ENCODE measurements at places on chromosomes 5 and 9.
A peak's percentile ranks its signal among the peaks of the same experiment; 100 is the strongest.

GRCh38 chr9:79264041-79264440, 307.7 kb upstream of the TLE4 start:
- no peak for DNase-seq

DNA sequence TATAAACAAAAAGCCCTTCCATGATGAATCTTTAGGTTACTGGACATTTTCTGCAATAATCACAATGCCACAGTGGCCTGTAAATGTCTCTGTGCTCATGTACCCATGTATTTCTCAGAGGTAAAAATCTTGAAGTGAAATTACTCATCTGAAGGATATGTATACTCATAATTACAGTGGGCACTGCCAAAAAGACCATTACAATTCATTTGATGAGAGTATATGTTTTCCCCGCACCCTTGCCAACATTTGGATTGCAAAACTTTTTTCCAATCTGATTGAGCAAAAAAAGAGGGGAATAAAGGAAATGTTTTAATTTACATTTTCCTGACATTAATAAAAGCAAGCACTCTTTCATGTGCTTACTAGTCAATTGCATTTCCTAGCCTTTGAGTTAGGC, 110.5 kb downstream of the EPB41L4A start:
- peak; percentile 31 for DNase-seq

DNA sequence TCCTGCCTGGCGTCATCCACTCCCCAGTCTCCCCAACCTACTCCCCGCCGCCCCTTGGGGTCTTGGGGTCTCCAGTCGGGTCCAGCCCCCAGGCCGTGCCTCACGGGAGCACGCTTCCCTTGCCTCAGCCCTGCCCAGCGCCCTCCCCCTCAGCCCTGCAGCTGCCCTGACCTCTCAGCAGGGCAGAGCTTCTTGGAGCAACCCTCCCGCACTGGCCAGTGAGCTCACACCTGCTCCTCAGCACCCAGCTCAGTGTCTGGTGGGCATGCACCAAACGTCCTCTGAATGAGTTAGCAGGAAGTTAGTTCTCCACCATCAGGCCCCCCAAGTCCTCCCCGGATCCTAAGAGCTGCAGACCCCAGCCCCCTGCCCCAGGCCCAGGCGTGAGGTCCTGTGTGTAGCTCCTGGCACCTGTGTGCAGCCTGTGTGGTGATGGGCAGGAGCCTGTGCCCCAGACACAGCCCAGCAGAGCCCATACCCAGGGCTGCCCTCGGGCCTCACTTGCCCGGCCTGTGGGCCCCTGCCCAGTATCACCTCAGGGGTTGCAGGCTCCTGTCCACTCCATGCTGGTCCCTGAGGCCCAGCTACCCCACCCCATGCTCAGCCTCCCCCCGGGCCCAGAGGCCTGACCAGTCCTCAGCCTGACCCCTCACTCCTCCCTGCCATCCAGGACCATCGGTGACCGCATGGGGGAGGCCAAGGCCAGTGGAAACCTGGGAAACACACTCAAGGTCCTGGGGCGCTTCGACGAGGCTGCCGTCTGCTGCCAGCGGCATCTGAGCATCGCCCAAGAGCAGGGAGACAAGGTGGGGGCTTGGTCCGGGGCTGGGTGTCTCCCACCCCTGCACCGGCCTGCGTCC, 8.2 kb downstream of the GPSM1 start:
- no peak for DNase-seq

DNA sequence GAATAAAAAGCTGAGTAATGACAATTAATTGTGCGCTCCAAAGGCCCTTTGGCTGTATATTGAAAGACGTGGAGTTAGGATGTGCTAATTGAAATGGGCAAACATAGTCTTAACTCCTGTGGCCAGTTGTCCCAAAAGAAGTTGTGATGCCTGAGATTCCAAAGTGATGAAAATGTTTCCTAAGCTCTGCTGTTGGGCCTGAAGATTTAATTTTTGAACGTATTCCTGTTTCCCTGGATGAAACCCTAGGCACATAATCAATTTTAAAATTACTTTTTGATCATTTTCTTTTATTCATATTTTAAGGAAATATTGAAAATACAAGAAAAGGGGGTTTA, 87.9 kb downstream of the PRDM6 start:
- DNase-seq = no peak

DNA sequence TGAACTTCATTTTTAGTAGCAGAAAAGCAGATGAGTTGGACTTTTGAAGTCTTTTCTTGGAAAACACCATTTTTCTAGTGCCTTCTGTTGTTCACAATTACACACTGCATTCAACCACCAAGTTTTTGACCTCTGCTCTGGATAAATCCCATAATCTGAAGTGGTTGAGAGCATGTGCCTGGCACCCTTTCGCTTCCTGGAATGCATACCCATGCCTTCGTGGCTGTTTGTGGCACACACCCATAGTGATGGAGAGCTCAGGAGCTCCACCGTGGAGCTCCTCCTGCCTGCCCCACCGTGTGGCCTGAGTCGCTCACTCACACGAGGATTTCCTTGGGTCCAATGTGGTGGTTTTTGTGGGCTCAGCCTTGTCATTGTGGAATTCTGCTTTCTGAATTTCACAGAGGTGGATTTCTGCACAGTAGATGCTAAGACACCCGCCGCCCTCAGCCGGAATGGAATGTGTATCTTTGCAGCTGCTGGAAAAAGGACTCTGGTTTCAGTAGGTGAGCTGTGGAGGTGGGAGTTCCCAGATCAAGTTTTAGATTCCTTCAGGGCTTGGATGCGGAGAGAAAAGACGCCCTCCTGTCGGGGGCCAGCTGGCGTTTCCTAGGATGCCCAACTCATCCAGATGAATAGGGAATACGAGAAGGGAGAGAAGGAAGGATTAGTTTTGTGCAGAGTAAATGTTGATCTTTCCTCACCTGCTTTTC, 500.4 kb downstream of the IRX1 start:
- DNase-seq = no peak

- DNase-seq = no peak
These were observed 142.3 kb upstream of the FSTL4 start for GRCh38 chr5:133754575-133755169.

- DNase-seq = no peak
These were observed 11.9 kb downstream of the GBGT1 start for GRCh38 chr9:133151601-133152525.

GRCh38 chr5:116454417-116454927, 120.2 kb downstream of the SEMA6A start:
- no peak for DNase-seq

- DNase-seq = peak; percentile 100
These were observed 33.9 kb downstream of the SH3PXD2B start for GRCh38 chr5:172420235-172420939.

DNA sequence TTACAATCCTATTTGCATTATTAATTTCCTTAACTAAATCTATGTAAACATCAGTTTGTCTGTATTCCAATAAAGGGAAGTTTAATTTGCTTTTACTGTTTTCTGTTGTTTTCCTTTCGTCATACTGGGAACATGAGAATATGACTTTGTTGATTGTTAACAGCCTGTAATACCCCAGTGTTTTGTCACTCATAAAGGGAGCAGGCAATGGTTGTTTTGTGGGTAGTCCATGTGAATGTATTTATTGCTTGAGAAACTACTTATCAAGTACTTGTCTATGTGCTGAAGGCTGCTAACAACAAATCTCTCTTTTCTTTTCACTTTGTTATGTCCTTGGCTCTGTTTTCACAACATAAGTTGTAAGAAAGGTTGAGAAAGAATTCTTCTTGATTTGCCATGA, 1070.2 kb upstream of the ACO1 start:
- no peak for DNase-seq

- DNase-seq = no peak
These were observed 10.6 kb upstream of the SAP30L start for GRCh38 chr5:154435226-154435625.

- DNase-seq = no peak
These were observed 1280.2 kb upstream of the WWC1 start for GRCh38 chr5:167011196-167011595.

DNA sequence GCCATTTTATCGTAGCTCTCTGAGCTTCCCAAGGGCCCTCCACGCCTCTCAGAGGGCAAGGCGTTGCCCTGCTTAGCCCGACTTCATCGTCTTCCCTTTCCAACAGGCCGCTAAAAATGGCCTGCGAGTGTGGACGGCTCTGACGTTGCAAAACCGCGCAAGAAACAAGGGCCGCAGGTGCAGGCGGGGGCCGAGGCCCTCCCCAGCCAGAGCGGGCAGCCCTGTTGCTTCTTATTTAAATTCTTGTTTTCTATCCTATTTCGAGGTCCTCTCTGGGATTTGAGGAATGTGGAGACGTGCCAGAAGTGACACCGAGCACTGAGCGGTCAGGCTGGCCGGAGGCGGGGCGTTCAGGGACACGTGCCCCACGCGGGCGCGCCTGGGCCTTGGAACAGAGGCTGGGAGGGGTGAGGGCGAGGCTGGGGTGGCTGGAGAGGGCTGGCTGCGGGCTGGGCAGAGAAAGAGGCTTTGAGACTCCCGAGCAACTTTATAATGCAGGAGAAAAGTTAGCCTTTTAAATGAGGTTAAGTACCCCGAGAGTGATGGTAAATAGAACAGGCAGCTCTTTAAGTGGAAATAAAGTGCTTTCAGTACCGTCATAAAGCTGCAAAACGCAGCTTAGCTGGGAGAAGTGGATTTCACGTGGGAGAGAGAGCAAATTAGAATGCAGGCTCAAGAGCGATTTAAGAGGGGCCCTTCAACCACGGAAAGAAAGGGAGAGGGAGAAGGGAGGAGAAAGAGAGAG, 243.6 kb downstream of the AUH start:
- DNase-seq = no peak

All from RWPE1 (cell line).